ENCODE measurements at places on chromosomes 12 and 14.

GRCh38 chr12:127519779-127520178 is 747.2 kb upstream of the TMEM132C start:
- no peak for DNase-seq

DNA sequence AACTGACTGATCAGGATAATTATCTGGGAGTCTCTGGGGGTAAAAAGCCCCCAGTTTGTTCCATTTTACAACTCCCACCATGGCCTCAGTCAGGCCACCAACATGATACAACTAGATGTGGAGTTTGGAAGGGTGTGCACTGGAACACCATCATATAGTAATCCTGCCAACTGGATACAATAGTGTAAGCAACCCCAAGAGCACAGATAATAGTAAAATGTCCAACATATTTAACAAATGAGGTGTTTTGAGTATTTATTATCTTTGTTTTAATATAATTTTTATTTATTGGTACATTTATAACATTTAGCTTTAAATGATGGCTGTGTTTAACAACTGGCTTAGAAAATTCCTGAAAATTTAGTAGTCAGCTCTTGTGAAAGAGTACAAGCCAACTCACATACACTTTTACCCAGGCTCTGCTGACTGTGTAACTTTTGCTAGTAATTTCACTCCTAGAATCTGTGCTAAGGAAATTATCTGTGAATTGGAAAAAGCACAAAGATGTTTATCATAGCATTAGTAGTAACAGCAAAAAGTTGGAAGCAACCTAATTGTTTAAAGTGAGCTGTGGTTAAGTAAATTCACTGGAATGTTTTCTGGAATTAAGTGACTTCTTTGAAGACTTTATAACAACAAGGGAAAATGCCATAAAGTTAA is 196.8 kb downstream of the RAD51B start:
- DNase-seq, result no peak

GRCh38 chr14:69154779-69155178 is 1.9 kb upstream of the DCAF5 start:
- no peak for DNase-seq

DNA sequence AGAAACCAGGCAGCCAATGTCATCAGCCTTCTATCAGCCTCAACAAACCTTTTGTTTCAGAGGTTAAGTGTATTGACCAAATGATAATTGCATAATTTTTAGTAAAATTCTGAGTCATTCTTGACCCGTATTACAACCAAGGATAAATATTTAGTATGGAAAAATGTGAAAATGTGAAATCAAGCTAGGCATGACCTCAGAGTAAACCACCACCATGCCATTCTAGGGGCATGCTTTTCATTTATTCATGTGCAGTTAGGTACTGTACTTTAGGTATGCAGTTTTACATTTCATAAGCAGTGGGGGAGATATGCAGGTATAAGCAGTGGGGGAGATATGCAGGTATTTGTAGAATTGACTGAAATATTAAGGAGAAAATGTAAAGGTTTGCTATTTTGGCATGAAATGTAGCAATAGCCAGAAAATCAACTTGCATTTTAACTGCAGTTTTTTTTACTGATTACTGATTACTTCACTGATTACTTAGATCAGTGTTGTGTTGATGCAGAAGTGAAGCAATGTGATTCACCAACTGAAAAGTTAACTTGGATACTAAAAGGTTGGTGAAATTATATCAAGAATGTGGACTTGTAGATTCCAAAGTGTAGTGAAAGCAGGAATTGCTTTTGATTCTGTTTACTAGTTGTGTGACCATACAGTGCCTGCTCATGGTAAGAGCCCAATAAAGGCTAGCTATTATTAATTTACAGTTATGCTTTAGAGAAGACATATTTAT is 184.2 kb downstream of the ESR2 start:
- DNase-seq, result no peak

- DNase-seq, result no peak
Observed at GRCh38 chr14:51004352-51004800, 60.1 kb upstream of the PYGL start.

DNA sequence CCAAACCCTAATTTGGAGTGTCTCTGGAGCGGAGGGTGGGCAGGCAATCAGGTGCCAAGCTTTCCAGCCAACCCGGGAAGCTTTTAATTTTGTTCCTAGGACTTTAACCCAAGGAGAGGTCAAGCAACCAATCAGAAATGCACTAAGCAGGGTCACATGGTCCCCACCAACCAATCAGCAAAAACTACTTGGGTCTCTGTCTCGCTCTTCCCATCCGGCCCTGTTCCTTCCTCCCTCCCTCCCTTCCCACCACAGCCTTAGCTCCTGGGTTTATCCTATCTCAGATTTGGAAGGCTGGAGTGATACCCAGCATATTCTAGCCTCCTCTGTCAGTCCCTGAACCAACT is 7.3 kb downstream of the HOXC5 start:
- DNase-seq, result no peak

Measured in stimulated activated CD4-positive, alpha-beta T cell treated with anti-CD3 and anti-CD28 coated beads, Interleukin-1b, Interleukin-23, amount 100 ng/mL, for 1 hour (primary cell).